MM.1S (cell line): ENCODE measurements at places on chromosomes 1 and 21.

GRCh38 chr1:169746550-169746949 is 12.7 kb upstream of the SELE start:
- DNase-seq: no peak

- DNase-seq: peak; percentile 52
Measured at GRCh38 chr1:71049951-71050598, 2.5 kb upstream of the PTGER3 start.

DNA sequence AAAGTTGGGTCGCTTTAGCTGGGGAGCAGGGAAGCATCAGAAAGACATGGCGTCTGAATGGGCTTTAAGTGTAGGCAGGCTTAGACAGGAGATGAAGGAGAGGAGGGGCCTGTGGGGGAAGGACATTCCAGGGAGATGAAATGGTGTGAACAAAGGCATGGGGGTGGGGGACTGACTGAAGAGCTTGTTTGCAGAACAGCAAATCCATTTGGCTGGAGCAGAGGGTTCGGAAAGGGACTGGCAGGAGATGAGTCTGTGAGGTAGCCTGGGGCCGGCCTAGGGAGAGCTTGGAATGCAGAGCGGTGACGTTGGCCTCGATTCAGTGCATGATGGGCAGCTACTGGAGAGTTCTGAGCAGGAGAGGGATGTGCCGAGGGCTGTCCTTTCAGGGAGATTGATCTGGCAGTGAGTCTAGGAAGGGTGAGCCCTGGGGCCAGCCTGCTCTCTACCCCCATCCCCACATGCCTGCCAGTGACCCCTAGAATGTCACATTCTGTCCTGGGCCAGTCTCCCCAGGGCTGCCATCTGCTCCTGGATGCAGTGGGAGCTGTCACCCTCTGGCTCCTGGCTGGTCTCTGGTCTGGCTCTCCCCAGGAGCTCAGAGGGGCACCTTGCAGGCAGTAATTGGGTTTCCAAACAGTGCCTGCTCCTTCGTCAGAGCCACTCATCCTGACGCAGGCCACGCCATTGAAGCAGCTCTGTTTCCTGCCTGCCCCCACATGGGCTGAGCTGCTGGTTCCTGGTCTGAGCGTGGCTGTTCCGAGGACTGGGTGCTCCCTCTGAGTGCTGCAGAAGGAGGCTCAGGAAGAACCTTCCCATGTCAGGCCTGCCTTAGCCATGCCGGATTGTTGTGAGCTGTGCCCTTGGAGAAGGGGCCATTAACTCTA is 22.3 kb upstream of the TMEM222 start:
- no peak for DNase-seq

GRCh38 chr21:42474043-42474831 is 21.8 kb downstream of the RSPH1 start:
- DNase-seq: no peak

GRCh38 chr1:21587602-21587953 is 78.4 kb downstream of the ALPL start:
- no peak for DNase-seq

GRCh38 chr1:4674117-4674516 is 19.7 kb downstream of the AJAP1 start:
- DNase-seq: no peak

- no peak for DNase-seq
Measured at GRCh38 chr21:32382108-32382644, 10.6 kb downstream of the URB1 start.
